ENCODE measurements at places on chromosomes 5 and 9.

DNA sequence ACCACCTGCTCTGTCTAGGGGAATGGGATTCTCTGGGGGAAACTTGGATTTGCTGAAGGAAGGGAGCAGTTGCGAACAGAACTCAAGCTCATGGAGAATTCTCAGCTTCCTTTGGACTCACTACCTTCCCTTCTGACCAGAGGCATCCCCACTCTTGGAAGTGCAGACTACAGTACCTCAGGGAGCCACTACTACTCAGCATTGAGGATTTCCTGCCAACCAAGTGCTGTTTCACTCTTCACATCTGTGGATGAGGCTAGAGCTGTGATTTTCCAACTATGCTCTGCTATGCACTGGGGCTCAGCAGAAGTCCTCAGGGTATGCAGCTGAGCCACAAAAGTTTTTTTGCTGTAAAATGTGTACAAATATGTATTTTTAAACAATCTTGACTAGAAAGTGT is 43.9 kb downstream of the MACROH2A1 start:
- DNase-seq: no peak

- no peak for DNase-seq
Observed at GRCh38 chr5:61132559-61132958, 29.7 kb downstream of the SMIM15 start.

DNA sequence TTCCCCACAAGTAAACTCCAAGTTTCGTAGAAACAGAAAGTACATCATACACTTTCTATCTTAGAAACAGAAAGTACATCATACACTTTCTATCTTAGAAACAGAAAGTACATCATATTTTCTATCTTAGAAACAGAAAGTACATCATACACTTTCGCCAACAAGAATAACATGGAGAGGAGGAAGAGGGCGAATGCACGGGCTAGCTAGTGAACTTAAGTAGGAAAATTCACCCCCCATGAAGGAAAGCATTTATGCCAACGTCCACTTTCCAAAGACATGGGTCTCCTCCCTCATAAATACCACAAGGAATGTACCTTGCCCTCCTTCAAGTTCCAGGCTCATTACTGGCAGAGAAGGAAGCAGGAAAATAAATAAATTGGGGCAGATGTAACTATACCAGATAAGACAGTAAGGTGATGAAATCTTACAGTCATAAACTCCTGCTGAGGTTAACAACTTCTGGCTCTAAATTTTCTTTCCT is 64.7 kb downstream of the FRMD3 start:
- no peak for DNase-seq

DNA sequence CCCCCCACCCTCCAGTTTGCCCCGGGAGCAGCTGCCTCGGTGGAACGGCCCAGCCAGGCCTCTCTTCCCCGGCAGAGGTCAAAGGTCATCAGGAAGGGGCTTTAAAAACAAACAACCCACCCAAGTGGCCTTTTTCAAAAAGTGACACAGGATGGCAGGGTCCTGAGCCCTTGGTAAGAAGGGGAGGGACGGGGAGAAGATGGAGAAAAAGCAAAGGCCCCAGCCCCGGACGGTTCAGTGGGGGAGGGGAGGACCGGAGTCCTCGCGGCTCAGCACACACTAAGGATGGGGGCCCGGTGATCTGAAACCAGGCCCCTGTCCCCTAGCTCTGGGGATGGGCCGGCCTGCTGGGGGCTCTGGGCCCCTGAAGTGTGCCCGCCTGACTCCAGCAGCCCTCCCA is 1.1 kb downstream of the PRRX2 start:
- DNase-seq: no peak

- no peak for DNase-seq
Observed at GRCh38 chr9:72843520-72844439, 109.1 kb downstream of the ALDH1A1 start.

DNA sequence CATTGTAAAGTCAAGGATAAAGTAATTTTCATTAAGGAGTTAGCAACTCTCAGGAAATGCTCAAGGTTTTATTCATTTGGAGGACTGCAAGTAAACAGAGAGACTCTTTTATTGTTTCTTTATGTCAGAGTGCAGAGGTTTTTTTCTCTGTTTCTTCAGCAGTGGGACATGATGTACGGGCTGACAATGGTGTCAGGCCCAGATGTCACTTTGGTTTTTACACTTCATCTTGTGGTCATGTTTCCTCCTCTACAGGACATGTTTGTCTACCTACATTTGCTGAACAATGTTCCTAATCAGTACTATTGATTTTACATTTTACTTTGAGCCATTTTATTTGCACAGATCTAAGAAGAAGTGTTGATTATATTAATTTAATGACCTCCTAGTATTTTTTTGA is 72.8 kb upstream of the PARP8 start:
- DNase-seq: no peak

DNA sequence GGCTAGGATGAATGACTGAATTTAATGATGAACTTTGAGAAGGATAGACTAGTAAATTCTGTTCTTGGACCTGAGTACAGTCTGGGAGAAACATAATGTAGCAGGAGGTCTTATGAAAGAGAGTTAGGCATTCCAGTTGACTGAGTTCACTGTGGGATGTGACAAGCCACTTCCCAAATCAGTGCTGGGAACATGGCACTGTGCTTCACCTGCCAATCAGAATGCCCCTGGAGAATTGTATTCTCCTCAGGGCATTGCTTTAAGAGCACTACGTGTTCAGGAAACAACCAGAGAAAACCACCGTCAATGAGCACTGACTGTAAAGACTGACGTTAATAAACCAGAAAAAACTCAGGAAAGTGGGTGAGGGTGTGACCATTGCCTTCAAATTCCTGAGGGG is 1.2 kb downstream of the CCDC107 start:
- peak; percentile 35 for DNase-seq

GRCh38 chr5:157599565-157599964 is 24.0 kb upstream of the ADAM19 start:
- DNase-seq: no peak

GRCh38 chr9:27037499-27037898 is 32.0 kb upstream of the LRRC19 start:
- DNase-seq: no peak

DNA sequence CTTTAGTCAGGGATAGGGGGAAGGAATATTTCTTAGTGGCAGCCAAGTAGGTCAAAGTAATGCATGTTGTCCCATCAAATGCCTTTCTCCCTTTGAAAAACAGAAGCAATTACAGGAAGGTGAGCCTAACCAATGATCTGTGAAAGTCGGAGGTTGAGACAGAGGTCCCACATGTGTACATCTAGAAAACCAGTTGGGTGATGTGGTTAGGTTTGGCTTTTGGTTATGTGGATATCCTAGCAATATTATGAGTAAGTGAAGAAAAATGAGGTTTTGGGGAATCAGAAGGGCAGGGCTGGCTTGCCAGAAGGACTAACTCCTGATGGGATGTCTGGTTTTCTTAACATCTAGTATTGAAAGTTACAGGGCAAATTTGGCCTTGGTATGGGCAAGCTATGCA is 63.4 kb upstream of the PALM2AKAP2 start:
- peak; percentile 31 for DNase-seq

GRCh38 chr5:132883261-132883834 is 9.9 kb downstream of the LEAP2 start:
- DNase-seq: no peak

- no peak for DNase-seq
Observed at GRCh38 chr9:121896545-121896943, 196.6 kb downstream of the TTLL11 start.

DNA sequence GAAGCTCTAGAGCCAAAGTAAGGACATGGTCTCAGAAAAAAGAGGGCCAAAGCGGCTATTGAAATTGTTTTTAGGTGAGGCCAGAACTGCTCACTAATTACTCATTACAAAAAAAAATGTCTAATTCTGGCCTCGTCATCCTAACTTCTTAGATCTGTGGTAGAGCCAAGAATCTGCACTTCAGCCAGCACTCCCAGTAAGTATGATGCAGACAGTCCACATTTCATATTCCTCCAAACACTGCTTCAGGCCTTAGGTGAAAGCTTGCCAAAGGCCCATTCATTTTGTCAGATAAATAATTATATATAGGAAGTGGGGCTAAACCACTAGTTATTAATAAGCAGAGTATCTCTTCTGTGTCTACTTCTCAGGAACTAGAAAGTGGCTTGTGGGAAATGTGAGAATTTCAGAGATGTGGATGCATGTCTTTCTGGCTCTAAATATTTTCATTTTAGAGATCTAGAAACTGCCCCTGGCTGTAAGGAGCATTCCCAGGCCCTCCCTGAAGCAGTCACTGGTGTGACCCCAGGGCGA is 554.0 kb downstream of the TLE4 start:
- DNase-seq: no peak

DNA sequence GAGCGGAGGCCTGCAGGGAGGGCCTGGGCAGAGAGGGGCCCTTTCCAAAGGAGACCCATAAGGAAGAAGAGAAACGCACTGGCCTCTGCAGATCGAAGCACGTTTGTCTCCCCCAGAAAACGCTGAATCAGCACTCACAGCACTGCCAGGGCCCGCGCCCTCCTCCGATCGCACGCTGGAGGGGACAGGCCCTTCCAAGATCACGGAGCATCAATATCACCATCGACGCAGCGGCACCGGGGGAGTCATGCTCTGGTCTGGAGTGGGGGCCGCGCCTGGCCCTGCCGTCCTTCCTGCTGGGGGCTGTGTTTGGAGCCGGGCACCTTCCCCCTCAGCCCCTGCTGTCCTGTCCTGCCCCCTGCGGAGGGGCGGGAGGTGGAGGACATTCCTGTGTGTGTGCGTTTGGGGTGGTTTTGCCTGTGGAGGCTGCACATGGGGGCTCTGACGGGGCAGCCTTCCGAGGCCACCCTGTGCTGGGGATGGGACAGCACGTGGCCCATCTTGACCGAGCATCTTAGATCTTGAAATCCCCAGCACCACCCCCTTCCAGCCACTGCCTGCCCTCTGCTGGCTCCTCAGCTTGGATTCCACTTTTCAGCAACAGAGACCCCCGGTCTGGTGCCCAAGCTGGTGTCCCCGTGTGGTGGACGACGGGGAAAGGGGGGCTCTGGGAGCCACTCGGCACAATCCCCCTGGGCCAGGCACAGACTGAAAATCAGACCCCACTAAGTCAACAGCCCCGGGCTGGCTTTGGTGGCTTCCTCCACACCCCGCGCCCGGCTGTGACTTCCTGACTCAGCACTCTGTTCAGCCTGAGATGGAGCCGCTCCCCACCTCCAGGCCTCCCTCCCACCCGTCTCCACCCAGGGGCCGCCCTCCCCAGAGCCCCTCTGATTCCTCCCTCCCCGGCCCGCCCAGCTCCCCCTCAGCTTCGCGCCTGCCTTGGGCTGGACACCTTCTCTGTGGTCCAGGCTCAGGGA is 8.3 kb downstream of the TMEM250 start:
- no peak for DNase-seq

DNA sequence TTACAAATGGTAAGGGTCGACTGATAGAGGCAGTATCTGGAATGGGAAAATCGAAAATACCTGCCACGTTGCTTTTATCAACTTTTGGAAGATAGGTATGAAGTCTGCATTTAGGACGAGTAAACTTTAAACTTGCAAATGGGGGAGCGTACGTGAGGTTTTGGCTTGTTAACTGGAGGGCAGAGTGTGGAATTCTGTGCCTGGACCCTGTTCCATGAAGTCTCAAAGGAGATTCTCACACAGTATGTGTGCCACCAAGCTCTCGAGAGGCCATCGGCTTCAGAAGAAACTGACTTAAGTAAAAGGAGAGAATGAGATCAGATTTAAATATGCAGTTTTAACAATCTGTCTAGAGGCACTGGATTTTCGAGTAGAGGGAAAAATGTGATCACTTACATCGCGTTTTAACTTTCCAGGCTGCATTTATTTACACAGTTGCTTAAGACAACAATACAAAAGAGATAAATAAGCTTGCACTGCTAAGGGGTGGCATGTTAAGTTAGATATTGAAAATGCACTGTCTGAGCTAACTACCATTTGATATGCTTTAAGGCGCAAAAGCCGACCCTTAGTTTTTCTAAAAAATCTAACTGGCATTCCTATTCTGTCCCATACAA is 401.6 kb downstream of the EBF1 start:
- no peak for DNase-seq

DNA sequence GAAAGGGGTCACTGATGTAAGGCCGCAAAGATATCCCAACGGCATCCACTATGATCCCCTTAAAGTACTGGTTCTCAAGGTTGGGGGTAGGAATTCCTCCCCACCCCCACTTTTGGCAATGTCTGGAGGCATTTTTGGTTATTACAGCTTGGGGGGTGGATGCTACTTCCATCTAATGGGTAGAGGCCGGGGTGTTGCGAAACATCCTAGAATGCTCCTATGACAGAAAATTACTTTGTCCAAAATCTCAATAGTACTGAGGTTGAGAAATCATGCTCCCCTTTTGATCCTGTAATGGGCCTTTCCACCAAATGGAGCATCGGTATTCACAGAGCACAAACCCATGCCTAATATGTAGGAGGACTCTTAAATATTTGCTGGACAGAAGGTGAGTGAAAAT is 20.8 kb upstream of the TCERG1 start:
- DNase-seq: no peak

- no peak for DNase-seq
Observed at GRCh38 chr5:144436007-144436406, 265.3 kb downstream of the KCTD16 start.

DNA sequence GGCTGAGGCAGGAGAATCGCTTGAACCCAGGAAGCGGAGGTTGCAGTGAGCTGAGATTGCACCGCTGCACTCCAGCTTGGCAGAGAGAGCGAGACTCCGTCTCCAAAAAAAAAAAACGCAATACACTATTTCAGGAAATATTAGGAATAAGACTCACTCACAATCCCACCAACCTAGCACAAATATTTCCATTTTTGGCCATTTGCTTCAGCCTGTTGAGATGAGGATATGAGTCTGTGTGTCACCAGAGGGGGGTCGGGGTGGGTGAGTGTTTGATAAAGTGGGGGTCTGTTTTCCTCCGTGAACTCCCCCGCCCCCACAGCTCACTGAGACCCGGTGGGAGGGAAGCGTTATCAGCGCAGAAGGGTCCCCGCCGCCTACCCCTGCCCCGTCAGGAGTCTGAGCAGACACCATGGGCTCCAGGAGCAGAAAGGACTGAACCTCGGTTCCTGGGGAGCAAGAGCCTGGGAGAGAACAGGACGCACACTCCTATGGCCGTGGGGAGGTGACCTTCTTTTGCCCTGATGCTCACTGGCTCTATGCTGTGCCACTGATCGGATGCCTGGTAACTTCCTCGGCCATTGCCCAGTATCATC is 153.8 kb upstream of the PHYKPL start:
- no peak for DNase-seq

GRCh38 chr5:74075501-74076484 is 449.8 kb downstream of the ARHGEF28 start:
- DNase-seq: no peak

DNA sequence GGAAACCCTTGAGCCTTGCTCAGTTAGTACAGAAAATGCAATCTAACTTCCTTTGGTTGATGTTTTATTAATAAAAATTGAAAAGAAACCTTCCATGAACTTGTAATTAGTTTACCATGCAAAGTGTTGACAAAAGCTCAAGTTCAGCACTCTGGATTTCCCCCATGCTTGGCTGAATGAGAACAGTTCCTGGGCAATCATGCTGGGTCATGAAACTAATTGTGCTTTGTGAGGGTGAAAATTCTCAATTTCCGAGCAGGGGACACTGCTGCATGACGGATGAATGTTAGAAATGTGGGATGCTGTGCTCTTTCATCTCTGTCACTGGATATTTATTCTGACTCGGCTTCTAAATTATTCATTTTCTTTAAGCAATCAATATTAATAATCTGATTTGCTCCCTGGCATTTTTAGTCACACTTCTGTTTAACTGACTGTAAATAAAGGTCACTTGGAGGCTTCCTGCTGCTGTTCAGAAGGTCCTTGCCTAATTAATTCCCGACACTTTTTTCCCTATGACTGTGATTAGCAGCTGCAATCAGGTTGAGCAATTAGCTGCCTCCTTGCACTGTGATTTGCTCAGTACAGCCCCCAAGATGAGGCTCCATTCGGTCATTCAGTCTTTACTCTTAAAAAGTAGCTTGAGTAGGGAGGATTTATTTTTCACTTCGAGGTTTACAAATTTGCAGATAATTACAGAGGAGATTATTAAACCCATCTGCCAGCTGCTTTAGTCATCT is 678.1 kb upstream of the ZNF608 start:
- no peak for DNase-seq
